AG09319 (cell line): ENCODE measurements at places on chromosomes 7 and 10.
A peak's percentile ranks its signal among the peaks of the same experiment; 100 is the strongest.

DNA sequence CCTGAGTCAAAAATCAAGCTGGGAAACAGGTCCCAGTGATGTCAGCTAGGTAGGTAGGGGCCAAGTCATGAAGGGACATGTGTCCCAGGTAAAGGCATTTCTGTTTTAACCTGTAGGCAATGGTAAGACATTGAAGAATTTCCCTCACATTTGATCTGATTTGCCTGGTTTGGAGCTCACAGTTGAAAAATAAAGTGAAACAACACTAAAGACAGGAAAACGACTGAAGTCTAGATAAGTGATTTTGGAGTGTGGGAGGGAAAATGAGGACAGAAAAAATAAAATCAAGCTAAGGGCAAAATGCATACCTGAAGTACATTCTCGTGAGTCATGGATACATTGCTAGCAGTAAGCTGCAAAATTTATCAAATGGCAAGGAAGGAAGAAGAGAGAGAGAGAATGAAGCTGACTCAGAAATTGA, 169.9 kb downstream of the SKIDA1 start:
- no peak for DNase-seq

DNA sequence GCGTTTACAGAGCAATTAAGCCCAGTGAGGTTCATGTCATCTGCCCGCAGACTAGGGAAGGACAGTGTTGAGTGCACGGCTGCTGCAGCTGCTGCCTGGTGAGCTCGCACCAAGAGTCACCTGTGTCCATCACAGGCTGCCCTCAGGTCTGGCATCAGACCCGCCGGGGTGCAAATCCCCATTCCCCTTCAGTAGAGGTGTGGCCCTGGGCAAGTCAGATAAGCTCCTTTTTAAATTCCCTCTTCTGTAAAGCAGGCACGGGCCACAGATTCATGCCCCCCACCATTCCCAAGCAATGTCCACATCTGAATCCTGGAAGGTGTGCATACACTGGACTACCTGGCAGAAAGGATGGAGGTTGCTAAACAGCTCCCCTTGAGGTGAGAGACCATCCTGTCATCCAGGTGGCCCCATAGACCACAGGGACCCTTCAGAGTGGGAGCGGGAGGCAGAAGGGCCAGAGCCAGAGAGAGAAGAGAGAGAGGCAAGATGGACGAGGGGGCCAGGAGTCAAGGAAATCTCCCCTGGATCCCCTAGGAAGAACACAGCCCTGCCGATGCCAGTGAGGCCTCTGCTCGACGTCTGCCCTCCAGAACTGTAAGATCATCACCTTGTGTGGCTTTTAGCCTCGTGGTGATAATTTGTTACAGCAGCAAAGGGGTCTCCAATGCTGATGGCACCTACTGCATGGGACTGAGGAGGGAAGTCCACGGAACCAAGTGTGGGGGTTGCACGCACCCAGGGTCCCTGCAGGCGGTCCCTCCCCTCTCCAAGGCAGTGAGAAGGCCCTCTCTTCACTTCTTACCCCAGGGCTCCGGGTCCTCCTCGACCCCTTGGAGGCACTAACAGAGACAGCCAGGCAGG, 168.8 kb downstream of the TCERG1L start:
- no peak for DNase-seq

DNA sequence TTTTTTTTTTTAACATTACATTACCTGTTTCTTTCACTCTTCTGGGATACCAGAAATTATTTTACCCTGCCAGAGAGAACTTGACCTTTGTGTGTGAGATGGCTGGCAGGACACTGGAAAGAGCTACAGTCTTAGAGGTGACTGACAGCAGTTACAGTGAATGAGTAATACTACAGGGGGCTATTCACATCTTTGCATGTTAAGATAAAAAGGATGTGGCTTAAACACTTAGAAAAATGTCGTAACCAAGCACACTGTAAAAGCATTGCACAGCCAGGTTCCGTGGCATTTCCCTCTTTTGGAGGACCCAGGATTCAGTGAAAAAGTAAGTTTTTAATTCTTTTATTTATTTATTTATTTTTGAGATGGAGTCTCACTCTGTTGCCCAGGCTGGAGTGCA, 18.8 kb upstream of the TBC1D12 start:
- DNase-seq, result no peak

DNA sequence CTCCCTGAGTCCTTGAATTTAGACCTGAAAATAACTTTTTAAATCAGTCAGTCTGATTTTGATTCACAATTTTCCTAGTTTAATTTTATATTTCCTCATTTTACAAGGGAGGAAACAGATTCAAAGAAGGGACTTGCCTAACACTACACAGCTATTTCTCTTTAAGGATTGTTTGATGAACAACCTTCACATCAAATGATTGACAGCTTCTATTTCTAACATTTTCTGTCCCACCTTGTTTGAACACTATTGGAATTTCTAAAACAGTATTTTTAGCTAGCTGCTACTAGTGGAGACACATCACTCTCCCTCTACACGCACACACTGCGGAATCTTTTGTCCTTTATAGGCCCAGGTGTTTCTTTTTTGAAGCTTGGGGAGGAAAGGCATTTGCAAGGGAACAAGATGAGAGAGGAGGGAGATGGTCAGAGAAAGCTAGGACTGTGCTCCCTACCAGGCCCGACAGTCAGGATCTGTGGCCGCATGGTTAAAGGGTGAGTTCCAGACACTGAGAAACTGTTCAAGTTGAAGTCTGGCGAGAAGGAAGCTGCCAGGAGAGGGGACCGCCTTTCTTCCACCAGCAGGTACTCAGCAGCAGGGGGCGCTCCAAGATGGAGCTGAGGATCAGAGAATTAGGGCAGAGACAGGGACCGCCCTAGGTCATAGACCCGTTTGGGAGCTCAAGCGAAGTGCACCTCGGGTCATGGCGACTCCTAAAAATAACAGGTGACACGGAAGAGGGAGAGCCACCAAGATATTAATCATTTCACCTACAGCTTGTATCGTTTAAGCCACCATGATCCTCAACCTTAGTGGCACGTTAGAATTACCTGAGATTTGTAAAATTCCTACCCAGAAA, 49.7 kb downstream of the DNAJC12 start:
- no peak for DNase-seq

DNA sequence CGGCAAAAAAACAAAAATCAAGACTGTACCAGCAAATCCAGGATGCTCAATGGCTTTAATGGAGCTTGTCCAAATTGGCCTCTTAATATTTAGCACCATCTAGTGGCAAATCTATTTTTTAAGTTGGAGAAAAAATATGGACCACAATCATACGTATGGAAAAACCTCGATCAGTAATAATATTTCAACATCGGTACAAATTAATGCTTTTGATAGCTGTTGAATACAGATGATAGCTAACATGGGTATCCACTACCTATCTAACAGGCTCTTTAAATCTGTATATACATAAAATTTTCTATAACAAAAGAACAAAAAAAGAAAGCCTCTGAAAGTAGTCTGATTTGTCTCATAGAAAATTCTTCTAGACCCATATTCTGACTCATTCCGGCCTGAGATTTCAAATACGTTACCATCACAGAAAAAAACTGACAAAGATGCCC, 29.2 kb downstream of the COA1 start:
- DNase-seq, result peak; percentile 44

DNA sequence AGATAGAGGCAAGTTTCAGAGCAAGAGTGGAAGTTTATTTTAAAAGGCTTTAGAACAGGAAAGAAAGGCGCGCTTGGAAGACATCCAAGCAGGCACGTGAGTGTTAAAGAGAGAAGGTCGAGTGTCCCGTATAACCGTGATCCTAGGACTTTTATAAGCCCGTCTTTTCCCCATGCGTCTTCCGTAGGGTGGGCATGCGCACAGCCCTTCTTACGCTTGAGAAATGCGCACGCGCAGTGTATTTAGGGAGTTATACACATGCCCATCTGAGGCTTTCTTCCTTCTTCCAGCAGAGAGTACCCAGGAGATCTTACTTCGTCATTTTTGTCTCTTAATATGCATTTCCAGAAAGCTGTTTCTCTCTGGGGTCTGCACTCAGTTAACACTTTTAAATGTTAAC, 52.4 kb downstream of the CALD1 start:
- DNase-seq, result no peak

DNA sequence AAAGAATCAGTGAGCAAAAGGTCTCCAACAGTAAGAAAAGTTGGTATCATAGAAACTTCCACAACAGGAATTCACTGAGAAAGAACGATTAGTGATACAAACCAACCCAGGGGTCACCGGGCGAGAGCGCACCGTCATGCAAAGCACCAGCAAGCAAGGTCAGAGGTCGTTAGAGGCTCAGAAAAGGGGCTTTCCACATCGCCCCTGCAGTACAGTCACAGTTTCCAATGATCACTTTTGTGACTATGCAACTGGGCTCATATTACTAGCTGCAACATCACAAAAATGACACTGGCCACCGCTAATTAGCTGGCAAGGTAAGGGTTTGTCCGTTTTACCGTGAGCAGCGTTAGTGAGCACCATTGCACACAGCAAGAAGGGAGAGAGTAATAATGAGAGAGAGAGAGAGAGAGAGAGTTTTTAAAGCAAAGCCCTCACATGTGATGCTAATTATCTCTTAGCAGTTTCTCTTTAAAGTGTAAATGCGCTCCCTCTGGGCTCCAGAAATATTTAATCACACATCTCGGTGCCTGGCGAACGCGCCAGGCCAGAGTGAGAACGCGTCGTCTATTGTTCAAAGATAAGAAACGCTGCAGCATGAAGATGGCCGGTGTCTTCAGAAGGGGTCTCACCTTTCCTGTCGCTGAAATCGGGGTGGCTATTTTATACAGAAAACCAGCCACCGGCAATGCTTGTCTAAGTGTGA, 237.5 kb downstream of the DNAJB6 start:
- no peak for DNase-seq

- DNase-seq, result no peak
Observed at GRCh38 chr7:102082693-102083368, 203.8 kb upstream of the SH2B2 start.

DNA sequence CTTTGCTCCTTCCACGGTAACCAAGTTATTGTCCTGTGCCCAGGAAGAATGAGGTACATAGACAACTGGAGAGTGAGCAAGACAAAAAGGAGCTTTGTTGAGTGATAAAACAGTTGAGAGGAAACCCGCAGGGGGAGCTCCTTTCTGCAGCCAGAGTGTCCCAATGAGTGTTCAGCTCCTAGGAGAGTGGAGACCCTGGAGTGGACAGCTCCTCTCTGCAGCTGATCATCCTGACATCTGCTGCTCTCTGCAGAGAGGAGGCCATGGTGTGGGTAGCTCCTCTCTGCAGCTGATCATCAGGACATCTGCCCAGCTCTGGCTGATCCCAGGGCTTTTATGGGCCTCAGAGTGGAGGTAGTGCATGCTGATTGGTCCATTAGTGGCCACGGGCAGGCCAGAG, 53.4 kb upstream of the PCDH15 start:
- DNase-seq, result no peak

DNA sequence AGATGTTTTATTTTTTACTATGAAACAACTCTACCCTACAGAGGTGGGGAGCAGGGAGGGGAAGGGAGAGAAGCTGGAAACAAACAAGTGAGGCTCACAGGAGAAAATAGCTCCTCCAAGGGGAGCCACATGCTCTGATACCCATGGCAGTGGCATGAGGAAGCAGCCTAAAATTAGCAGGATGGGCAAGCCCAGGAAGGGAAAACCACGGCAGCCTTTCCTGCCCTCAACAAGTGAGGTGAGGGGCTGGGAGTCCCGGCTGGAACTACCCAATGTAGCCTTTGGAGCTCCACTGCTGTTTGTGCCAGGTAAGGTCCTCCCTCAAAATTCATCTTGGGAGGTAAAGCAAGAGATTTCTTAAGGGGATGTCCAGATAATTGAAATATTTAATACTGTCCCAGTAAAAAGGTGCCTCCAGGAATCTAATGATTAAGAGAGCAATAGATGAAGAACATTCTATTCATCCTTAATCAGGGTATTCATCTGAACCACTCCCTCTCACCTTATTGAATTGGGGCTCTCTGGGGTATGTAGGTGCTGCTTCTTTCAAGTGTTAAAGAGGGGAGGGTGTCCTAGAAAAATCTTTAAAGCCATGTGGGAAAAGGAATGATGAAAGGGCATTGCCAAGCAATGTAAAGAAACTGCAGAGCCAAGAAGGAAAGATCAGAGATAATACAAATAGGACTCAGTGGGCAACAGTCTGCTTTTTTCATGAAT, 12.8 kb upstream of the HERC4 start:
- no peak for DNase-seq

GRCh38 chr7:137715121-137715520, 131.7 kb downstream of the DGKI start:
- DNase-seq, result no peak

DNA sequence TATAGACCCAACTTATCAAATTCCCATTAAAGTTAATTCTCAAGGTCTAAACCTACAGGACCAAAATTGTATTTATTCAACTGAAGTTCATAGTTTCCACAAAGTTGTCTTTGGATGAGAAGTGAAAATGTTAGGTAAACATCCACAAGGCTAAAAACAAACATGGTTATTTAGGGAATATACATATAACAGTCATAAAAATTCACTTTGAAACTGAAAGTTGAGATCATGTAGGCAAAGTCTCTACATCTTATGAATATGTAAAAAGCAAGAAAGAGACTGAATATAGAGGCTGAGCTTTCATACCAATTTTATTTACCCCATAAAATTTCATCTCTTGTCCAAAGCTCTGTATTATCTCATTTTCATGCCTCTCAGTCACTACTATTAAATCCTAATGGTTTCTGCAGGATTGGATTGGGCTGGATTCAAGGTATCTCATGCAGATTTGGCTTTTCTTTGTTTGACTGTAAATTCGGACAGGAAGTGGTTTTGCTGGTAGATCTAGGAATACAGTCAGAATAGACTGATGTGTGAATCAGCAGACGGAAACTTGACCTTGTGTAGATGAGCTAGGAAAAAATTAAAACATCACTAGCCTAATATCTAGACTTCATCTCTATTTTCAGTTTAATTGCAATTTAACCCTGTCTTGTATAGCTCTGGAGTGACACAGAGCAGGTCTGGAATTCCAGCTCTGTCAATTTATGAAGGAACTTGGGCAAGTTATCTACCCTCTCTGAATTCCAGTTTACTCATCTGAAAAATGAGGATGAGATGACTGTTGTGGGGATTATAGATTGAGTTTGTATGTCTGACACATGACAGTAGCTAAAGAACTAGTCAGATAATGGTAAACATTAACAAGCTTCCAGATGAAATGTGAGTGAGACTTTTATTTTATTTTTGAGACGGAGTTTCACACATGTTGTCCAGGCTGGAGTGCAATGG, 27.3 kb upstream of the SKAP2 start:
- no peak for DNase-seq

- no peak for DNase-seq
Observed at GRCh38 chr10:5575482-5576153, 50.9 kb downstream of the CALML3 start.

- no peak for DNase-seq
Observed at GRCh38 chr7:98616381-98617050, 569 bp upstream of the NPTX2 start.

GRCh38 chr10:33653584-33654367, 319.3 kb upstream of the NRP1 start:
- peak; percentile 51 for DNase-seq

- no peak for DNase-seq
Observed at GRCh38 chr7:76089865-76090475, 42.1 kb downstream of the MDH2 start.

GRCh38 chr10:49601857-49602256, 8.3 kb upstream of the SLC18A3 start:
- no peak for DNase-seq

- no peak for DNase-seq
Observed at GRCh38 chr7:33494474-33494873, 365.1 kb downstream of the BBS9 start.
